ENCODE measurements at places on chromosomes 4 and X.

DNA sequence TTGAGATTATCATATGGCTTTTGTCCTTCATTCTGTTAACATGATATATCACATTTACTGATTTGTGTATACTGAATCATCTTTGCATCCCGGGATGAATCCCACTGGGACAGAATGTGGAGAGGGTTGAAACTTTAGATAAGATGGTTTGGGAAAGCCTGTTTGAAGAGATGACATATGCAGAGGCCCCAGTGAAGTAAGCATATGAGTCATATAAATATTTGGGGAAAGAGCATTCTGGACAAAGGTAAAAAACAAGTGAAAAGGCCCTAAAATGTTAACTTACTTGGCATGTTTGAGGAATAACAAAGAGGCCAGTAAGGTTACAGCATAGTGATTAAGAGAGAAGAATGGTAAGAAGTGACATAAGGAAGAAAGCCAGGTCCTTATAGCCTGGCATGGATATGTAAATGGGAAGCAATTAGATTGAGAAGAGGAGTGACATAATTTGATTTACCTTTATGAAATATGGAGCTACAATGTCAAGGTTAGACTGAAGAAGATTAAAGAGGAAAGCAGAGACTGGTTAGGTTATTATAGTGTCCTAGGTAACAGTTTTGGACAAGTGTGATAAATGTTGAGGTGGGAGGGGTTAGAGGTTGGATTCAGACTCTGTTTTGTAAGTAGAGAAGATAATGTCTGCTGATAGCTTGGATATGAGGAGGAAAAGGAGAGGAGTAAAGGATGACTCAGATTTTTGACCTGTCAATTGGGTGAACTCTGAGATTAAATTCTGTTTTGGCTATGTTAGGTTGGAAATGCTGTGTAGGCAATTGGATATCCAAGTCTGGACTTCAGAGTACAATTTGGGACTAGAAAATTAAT, 54.6 kb upstream of the DRP2 start:
- no peak for DNase-seq

- DNase-seq: no peak
Measured at GRCh38 chr4:48913346-48913745, 6.8 kb upstream of the OCIAD2 start.

DNA sequence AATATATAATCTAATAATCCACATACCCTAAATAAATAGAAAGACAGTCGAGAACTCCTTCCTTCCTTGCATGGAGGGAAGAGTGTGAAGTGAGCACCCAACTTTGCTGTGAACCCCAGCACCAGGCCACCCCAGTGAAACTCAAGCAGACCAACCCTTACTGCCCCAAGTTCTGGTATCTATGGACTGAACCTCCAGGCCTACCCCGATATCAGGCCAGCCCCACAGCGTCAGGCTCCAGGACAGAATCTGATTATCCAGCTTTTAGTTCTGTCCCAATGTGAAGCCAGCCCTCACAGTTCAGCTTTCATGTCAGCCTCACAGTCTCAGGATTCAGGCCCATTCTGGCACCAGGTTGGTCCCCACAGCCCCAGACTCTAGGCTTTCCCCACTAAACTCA, 1617.2 kb upstream of the AGA start:
- DNase-seq: no peak

GRCh38 chr4:37917388-37917787, 26.5 kb downstream of the TBC1D1 start:
- no peak for DNase-seq

DNA sequence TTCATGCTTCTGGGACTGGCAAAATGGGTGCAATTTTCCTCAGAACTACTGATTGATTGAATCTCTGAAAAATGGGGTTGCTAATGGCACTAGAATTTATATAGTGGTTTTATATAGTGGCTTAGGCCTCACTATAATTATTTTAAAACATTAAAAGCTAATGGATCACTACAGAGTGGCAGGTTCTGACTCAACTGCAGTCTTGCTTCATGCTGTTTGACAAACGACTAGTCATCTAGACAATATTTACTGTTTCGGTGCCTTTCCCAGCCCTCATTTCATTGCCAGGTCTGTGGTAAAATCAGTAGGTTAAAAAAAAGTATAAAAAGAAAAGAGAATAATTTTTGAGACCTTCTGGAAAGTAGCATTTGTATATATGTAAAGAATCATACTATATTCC, 352.8 kb upstream of the ATOH1 start:
- no peak for DNase-seq

DNA sequence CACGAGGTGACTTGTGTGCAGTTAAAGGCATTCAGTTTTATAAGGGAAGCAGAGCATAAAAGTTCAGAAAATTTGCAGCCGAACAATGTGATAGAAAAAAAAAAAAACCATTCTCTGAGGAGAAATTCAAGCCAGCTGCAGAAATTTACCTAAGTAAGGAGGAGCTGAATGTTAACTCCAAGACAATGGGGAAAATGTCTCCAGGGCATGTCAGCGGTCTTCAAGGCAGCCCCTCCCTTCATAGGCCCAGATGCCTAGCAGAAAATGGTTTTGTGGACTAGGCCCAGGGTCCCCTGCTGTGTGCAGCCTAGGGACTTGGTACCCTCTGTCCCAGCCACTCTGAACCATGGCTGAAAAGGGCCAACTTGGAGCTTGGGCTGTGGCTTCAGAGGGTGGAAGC, 1764.0 kb downstream of the C4orf33 start:
- DNase-seq: no peak

DNA sequence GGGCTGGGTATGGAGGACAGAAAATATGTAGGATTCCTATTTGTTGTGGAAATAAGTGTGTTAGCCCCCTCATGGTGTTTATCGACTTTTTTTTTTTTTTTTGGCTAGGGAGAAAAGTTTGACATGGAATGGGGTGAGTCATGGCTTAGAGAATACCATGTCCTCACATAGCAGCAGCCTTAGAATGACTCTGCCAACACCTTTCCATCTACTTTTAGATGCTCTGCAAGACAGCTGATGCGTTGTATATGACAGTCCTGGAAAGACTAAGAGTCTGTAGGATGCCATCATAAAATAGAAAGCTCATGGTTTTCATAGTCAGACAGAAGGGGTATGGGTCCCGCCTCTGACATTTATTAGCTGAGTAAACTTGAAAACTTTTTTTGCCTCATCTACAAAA, 37.7 kb downstream of the MTTP start:
- no peak for DNase-seq

DNA sequence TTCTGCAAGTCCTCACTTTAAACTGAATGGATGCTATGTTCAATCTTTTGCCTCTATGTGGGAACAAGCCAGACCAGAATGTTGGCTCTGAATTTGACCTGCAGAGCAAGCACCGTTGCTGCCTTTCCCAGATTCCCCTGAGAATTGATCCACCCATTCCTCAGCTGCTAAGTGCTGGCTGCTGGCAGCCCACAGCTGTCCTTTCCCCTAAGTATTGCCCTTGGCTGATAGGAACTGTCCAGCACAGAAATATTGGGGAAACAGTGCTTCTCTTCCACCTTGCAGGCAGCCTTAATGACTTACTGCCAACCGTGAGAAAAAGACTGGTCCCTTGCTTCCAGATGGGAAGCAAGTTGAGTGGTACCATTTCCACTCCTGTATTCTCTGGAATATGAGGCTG, 475.9 kb downstream of the PDHA2 start:
- no peak for DNase-seq

DNA sequence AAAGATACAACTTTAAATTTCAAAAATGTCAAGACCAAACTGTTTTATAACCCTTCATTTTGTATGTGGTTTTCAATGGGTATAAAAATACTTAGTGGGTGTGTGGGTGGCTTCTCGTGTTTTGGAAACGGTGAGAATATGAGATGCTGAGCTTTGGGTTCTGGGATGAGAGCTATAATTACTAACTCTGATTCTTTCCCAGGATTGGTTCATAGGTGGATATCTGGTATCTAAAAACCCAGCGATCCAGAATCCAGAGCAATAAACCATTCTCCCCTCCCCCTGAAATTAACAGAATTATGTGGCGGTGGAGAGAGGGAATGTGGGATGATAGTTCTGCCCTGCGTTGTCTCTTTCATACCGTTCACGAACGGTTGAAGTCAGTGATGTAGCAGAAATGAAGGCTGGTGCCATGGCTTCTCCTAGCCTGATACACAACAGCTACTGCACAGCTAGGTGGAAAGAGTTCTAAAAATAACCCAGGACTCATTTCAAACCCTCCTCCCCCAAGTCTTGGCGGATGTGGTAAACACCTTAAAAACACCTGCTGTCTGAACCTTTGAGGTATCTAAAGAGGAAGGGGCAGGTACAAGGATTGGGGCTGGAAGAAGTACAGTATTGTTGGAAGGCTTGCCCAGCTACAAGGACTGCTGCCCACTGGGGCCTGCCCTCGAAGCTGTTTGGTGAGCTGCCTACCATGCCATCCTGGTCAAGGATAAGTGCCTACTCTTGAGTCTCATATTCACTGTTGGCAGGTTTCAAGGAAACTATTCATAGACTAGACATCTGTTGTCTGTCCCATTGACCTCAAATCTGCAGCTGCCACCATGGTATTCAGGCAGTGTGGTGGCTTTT, 44.5 kb downstream of the SEPTIN11 start:
- DNase-seq: peak; percentile 33

DNA sequence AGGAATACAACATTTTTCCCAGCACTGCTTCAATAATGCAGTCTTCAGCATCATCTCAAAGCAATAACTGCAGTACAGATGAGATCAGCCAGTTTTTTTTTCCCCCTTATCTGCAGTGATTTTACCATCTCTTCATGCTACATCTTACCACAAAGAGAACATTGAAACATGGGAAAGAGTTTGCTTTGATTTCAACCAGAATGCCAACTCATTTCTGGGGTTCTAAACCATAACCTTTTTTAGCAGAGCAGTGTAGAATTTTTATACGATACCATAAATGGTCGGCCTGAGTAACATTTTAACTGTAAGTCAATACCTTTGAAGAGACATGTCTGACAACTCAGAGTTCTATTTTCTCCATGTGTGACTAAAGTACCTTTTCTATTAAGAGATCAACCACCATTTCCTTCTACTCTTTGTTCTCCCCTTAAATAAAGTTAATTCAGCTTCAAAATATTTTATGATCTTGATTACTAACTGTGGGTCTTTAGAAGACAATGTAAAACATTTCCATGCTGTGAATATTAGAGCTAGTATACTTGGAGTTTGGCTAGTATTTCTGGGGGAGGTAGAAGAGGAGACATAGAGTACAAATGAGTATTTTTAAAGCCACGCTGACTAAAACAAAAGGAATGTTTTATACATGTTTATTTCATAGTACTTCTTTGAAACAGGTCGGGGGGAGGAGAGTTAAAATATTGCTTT, 69.1 kb downstream of the TET2 start:
- DNase-seq: no peak

DNA sequence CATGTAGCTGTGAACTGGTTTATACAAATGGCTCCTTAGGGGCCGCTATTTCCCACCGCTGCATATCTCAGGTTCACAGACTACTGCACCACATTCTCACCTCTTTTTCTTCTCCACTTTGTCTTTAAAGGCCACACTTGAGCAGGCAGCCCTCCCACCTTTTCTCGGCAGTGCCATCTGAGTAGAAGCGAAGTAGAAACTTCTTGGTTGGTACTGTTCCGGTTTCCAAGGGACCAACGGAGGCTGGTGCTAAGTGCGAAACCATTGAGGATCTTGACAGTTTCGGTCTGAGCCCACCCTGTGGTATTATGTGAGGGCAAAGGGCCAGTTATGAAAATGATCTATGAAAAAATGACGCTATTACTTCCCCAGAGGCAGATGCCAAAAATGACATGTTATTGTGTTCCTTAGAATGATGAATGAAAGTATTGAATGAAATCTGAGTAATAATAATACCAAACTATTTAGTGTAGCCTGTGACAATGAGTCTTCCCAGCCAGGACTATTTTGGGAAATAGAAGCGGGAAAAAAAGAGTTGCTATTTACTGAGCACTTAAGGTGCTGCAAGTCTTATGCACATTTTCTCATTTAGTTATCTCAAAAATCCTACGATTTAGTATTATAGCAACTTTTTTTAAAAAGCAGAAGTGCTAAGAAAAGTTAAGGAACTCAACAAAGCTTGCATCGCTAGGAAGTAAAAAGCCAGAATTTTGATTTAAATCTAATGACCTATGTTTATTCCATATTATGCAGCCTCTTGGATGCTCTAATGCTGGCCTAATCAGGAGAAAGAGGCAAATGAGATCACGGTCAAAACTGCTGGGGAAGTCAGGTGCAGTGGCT, 29.6 kb upstream of the CHRNA9 start:
- DNase-seq: peak; percentile 35

DNA sequence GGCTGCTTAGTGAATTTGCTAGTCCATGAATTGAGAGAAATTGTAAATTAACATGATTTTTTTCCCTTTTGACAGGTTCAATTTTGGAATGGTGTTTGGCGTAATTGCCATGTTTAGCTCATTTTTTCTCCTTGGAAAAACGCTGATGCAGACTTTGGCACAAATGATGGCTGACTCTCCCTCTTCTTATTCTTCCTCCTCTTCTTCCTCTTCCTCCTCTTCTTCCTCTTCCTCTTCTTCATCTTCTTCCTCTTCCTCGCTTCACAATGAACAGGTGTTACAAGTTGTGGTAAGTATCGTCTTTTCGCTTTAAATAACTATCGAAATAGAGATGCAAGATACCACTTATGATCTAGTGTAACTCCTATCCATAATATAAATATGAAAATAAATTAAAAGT, 5.7 kb downstream of the MBTPS2 start:
- DNase-seq: no peak

DNA sequence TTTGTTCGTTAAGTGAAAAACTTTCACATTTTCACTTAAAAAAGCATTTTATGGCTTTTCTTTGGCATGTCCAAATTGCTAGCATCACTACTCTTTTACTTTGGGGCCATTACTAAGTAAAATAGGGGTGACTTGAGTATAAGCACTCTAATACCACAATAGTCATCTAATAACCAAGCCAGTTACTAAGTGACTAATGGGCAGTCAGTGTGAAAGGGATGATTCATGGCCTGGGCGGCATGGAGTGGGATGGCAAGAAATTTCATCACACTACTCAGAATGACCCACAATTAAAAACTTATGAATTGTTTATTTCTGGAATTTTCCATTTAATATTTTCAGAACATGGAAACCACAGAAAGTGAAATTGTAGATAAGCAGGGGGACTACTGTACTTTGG, 60.9 kb downstream of the BMP15 start:
- no peak for DNase-seq

GRCh38 chr4:84394386-84394785, 104.7 kb downstream of the NKX6-1 start:
- DNase-seq: no peak

DNA sequence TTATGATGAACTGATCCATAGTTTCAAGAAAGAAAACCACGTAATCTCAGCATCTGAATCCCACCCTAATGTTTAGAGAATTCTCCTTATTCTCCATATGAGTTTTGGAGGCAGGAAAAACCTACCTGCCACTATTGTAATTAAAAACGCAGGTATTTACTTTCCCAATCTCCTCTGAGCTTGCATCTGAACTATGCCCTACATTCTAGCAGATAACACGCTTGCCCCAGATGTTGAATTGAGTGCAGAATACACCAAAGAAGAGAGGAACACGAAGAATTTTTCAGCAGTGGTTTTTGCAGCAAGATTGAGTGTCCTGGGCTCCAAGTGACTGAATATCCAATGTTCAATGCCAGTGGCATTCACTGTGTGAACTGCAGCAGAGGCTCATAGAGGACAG, 182.4 kb downstream of the COX18 start:
- DNase-seq: no peak

All from effector memory CD8-positive, alpha-beta T cell (primary cell).